ENCODE measurements at places on chromosomes 5 and 9.

DNA sequence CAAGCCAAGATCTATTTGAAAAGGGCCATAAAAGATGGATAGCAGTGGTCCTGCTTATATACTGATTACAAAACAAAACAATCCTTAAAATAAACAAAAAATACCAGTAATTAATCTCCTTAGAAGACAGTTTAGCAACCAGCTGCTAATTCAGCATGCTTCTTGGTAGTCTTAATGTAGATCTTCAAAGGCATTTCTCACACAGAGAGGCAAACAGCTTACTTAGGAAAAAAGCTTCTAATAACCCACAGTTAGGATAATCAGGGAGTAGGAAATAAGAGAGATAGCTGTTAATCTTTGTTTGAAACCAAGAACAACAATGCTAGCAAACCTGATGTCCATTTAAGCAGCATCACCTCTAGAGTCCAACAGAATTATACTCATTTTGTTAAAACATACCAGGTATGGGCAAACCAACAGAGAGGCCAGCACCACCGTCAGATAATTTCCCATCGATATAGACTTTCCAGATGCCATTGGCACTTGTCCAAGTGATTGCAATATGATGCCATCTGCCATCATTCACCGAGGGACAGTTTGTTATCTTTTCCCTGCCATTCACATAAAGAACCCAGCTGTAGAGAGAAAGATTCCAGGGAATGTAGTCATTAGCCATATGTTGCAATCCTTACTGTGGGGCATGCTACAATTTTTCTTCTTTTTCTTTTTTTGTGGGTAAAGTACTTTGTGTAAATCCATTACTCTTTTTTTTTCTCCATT is 105.6 kb upstream of the TXNDC8 start:
- DNase-seq = no peak

DNA sequence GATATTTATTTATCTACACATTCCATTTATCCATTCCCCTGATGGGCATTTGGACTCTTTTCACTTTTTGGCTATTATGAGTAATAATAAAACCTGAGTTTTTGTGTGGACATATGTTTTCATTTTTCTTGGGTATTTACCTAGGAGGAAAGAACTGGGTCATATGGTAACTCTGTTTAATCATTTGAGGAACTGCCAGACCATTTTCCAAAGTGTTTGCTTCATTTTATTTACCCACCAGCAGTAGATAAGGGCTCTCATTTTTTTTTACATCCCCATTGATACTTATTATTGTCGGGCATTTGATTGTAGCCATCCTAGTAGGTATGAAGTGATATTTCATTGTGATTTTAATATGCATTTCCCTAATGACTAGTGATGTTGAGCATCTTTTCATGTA is 7.7 kb upstream of the PTPDC1 start:
- DNase-seq = no peak

- DNase-seq = no peak
Measured at GRCh38 chr5:40568548-40568947, 111.2 kb upstream of the PTGER4 start.

- no peak for DNase-seq
Measured at GRCh38 chr5:167999182-167999581, 292.3 kb upstream of the WWC1 start.

DNA sequence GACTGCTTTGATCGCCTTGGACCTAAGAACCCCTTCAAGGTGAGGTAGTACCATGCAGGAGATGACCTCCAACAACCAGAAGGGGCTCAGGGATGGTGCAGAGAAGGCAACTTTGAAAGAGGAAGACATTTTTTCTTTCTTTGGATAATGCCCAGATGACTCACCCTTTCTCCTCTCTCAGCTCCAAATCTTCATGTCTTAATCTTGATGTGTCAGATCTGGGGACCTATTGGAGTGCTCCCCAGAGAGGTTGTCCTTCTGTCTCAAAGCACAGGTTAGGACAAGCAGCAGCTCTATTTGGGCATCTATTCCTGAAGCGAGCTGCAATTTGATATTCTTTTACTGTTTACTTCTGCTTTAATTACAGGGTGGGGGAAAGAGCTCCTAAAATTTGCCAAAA is 229.9 kb upstream of the MAP3K1 start:
- DNase-seq = no peak

GRCh38 chr9:86706391-86706790 is 240.9 kb downstream of the GAS1 start:
- DNase-seq = no peak

- DNase-seq = peak; percentile 26
Measured at GRCh38 chr5:4700069-4700468, 440.1 kb upstream of the ADAMTS16 start.

DNA sequence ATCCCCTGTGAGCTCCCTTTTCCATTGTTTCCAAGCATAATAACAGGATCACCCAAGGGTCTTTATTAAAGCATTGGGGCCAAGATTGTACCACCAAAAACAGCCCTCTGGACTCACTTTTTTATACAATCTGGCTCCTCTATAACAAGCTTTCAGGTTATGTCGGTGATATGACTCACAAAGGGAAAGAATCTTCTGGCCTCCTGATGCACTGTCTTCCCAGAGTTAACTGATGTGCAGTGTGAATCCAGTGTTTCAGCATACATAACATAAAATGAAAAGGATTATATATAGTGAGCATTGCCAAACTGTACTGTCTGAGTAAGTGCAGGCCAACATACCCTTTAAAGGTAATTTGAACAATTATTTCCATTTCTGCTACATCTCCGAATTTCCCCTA is 33.9 kb upstream of the MAN2A1 start:
- DNase-seq = no peak

DNA sequence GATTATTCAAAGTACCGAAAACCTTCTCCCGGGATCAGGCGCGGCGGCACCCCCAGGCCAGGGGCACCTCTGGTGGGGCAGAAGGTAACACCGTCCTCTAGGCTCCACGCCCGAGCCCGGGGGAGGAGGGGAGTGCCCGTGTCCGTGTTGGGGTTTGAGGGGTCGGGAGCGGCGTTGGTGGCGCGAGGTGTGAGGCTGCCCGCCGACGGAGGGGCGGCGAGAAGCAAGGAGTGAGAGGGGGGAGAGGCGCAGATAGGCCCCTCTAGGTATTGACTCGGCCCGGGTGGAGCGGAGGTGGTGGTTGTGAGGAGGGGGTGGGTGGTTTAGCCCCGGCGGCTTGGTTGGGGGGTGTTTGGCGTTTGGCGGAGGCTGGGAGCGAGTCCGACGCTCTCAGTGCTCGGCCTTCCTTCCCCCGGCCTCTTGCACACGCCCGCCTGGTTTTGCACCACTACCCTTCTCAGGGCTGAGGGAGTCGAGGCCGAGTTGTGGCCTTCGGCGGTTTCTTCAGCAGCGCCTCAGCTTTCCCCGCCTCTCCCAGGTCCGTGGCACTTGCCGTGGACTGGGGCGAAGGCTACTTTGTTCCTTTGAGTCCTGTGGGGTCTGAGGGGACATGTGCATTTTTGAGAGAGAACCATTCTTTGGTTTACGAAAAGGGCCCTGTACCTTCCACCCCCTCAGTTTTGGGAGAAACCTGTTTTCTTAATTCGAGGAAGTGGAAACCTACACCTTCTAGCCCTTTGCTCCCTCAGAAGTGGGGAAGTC is 450 bp downstream of the GPBP1 start:
- DNase-seq = no peak

- no peak for DNase-seq
Measured at GRCh38 chr9:131395157-131396098, 1.5 kb downstream of the PRRC2B start.

DNA sequence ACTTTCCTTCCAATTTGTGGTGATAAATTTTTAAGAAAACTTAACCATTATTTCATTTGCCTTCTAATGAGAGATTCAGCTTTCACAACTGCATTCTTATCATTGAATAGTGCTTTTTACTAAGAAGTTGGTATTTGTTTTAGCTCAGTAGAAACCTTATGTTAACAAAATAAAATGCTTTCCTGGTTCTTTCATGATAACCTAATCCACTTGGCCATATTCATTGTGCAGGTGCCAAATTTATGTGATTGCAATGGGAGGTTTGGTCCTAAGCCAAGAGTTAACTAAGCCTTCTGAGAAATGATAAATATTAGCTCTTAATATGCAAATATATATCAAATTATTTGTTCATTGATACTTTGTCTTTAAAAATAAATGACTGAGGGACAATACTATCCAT is 141.1 kb upstream of the TLE4 start:
- no peak for DNase-seq

GRCh38 chr9:124849801-124850200 is 3.5 kb upstream of the WDR38 start:
- no peak for DNase-seq

DNA sequence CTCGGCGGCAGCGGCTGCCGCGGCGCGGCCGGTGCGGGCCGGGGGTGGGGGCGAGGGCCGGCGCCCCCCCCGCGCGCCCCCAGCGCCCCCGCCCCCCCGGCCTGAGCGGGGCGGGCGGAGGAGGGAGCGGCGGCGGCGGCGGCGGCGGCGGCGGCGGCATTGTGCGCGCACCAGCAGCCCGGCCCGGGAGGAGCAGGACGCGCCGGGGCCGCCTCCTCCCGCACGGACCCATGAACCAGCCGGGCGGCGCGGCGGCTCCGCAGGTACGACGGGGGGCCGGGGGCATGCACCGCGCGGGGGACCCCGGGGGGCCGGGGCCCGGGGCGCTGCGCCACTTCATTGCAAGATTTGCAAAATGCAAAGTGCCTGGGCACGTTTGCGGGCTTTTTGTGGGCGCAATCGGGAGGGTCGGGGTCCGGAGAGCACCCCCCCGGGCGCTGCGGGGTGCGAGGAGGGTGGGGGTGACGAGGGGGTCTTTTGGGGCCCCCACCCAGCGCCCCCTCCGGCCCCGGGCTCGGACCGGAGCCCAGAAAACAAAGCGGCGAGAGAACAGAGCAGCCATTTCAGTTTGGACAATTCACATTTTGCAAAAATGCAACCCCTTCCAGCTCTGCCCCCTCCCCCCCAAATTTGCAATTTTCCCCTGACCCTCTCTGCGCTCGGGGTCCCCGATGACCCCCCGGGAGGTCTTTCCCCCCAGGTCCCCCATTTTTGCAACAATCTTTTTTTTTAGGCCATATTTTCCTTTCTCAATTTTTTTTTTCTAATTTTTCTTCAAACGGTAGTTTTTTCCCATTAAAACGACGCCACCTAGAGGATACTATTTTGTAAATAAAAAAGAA is at the start of gene ZNF618:
ZNF618 (plus strand) TSS at position 159 of the 842 bp plus-strand sequence; CDS start at position 231, 72 bp downstream.
- DNase-seq = peak; percentile 26

- DNase-seq = no peak
Measured at GRCh38 chr9:92947268-92948037, at the start of gene FGD3. FGD3 (plus strand) TSS chr9:92947523; CDS start chr9:92976257, 28,734 bp downstream.

GRCh38 chr5:132456296-132456986 is 34.1 kb downstream of the IRF1 start:
- no peak for DNase-seq

DNA sequence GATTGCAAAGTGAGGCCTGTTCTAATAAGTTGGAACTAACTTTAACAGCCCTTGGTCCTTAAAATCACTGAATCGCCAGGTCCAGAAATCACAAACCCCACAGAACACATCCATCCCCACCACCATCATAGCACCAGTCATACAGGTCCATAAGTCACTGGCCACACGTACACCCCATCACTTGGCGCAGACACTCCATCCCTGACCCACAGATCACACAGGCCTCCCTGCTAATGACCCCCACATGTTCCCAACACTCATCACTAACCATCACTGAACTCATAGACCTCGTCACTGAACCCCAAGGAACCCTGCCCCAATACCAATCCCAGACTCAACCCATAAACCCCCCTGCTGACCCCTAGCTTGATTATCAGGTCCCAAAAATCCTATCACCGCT is 41.2 kb upstream of the ZNF300 start:
- DNase-seq = no peak

- no peak for DNase-seq
Measured at GRCh38 chr5:114325541-114325940, 36.3 kb upstream of the KCNN2 start.

GRCh38 chr5:56011835-56012234 is 17.1 kb upstream of the IL6ST start:
- DNase-seq = no peak

GRCh38 chr5:91397791-91398190 is 14.7 kb upstream of the ARRDC3 start:
- DNase-seq = no peak

- peak; percentile 32 for DNase-seq
Measured at GRCh38 chr5:176573564-176574296, 24.6 kb downstream of the CDHR2 start.

GRCh38 chr5:93078082-93079038 is 502.7 kb downstream of the NR2F1-AS1 start:
- no peak for DNase-seq

- DNase-seq = no peak
Measured at GRCh38 chr9:12801663-12802062, 26.8 kb downstream of the LURAP1L start.

DNA sequence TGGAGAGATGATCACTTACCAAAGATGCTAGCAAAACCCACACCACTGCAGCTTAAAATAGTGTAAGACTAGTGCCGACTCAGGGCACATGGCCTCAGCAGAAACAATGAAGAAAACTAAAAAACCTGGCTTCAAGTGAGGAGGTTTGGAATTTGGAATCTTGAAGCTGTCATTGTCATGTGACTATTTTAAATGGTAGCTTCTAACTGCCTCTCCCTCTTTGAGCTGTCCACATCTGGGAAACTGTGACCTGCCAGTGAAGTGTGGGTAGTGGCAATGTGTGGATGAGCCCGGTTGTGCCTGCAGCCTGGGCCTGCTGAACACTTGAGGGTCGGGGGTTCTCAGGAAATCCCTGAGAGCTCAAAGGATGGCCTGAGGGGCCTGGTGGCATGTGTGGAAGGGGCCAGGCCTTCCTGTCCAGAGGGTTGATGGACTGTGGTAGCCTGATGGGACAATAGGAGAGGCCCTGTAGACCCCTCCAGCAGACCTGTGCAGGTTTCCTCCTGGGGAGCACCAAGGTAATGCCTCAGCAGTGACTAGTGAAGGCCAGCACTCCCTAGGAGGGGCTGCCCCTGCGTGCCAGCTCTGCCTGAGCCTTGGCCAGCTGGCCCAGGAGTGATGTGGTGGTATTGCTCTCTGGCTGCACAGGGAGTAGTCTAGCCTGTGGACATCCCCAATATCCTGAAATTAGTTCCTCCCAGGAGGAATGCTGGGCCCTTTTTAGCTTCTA is 13.6 kb downstream of the USP20 start:
- no peak for DNase-seq

GRCh38 chr5:117318528-117318927 is 743.9 kb upstream of the SEMA6A start:
- DNase-seq = peak; percentile 2

GRCh38 chr9:132061526-132061925 is 18.1 kb downstream of the MED27 start:
- no peak for DNase-seq

DNA sequence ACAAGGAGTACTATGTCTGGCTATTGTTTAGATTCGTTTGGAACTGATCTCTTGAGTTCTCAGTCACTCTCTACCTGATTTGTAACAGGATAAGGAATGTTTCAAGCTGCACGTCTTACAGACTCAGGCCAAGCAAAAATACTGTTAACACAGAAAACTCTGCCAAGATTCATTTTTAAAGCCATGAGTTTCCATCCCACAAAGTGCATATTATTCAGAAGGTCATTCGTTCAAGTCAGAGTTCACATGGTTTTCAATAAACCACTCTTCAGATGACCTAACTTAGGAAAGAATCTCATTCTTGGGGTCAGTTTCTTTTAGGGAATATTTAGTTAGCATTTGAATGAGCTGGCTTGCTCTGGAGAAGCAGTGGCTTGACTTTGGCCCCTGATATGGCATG is 49.3 kb downstream of the F2R start:
- no peak for DNase-seq

- no peak for DNase-seq
Measured at GRCh38 chr9:18855656-18856055, 177.4 kb downstream of the SAXO1 start.

Measured in hindlimb muscle (tissue), 1 donor.